NCI-H1436 (cell line): ENCODE measurements at places on chromosomes 1 and 21.

- no peak for DNase-seq
These were observed 56.5 kb upstream of the MTF2 start for GRCh38 chr1:93022580-93022979.

- peak; percentile 65 for DNase-seq
These were observed at the start of gene PTPRU for GRCh38 chr1:29235955-29236711. TSS of gene PTPRU (plus strand) at chr1:29236522. CDS start at chr1:29236645, 123 bp downstream.

- no peak for DNase-seq
These were observed 712 bp downstream of the RAB13 start for GRCh38 chr1:153985341-153985912.

DNA sequence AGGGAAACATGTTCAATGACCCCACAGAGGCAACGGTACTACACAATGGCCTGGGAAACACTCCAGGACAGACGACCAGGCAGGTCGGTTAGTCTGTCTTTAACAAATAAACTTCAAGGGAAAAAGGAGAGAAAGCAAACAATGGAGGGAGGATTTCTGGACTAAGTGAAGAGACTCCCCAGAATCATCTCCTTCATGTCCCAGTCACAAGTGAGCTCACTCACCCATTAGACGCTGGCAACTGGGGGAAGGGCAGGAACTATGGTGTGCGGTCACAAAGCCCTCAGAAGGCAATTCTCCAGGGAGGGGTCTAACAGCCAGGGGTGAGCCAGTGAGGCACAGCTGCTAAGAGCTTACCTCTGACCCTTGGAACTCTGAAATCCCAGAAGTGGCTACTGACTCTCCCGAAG, 55.7 kb upstream of the NADK start:
- no peak for DNase-seq

GRCh38 chr1:23718482-23718881, 24.8 kb upstream of the ELOA start:
- DNase-seq = peak; percentile 13

GRCh38 chr1:242813490-242814091, 289.1 kb upstream of the PLD5 start:
- DNase-seq = no peak

DNA sequence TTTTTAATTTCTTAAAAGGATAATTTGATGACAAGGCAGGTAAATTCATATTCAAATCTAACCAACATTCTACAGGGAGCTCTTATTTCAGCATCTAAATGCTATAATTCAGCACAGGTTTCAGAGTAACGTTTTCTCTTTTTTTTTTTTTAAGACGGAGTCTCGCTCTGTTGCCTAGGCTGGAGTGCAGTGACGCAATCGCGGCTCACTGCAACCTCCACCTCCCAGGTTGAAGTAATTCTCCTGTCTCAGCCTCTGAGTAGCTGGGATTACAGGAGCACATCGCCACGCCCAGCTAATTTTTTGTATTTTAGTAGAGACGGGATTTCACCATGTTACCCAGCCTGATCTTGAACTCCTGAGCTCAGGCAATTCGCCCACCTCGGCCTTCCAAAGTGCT, 66.5 kb downstream of the EIF4G3 start:
- no peak for DNase-seq

GRCh38 chr1:7262611-7263010, 477.4 kb downstream of the CAMTA1 start:
- peak; percentile 49 for DNase-seq

- no peak for DNase-seq
These were observed 81.0 kb upstream of the ETV3 start for GRCh38 chr1:157219182-157219581.

GRCh38 chr1:212315907-212316306, 30.7 kb downstream of the PPP2R5A start:
- DNase-seq = no peak

DNA sequence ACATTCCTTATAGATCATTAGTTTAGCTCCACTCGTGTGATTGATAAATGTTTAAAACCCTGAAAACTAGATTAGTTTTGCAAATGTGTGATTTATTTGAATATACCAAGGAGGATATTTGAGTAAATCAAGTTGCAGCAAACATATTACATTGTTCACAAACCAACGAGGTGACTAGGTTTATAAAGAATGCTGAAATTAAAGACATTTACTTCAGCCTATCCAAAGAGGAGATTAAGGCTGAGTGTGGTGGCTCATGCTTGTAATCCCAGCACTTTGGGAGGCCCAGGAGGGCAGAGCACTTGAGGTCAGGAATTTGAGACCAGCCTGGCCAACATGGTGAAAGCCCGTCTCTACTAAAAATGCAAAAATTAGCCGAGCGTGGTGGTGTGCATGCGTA, 34.1 kb downstream of the VTCN1 start:
- DNase-seq = no peak

DNA sequence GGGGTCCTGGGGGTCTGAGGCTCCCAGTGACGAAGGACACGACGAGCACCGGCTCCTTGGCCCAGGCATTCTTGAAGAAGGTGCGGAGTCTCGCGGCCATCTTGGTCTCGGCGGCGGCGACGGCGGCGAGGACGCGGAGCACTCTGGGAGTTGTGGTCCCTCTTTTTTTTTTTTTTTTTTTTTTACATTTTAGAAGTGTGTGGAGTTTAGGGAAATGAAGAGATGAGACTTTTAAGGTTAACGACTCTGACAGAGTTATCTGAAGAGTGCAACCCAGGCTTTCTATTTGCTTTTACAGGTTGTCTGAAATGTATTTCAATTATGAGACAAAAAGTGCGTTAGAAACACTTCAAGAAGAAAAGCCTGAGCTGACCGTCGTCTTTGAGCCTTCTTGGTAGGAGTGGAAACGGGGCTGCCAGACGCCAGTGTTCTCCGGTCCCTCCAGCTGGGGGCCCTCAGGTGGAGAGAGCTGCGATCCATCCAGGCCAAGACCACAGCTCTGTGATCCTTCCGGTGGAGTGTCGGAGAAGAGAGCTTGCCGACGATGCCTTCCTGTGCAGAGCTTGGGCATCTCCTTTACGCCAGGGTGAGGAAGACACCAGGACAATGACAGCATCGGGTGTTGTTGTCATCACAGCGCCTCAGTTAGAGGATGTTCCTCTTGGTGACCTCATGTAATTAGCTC, 9.7 kb downstream of the OR2B11 start:
- DNase-seq = no peak

DNA sequence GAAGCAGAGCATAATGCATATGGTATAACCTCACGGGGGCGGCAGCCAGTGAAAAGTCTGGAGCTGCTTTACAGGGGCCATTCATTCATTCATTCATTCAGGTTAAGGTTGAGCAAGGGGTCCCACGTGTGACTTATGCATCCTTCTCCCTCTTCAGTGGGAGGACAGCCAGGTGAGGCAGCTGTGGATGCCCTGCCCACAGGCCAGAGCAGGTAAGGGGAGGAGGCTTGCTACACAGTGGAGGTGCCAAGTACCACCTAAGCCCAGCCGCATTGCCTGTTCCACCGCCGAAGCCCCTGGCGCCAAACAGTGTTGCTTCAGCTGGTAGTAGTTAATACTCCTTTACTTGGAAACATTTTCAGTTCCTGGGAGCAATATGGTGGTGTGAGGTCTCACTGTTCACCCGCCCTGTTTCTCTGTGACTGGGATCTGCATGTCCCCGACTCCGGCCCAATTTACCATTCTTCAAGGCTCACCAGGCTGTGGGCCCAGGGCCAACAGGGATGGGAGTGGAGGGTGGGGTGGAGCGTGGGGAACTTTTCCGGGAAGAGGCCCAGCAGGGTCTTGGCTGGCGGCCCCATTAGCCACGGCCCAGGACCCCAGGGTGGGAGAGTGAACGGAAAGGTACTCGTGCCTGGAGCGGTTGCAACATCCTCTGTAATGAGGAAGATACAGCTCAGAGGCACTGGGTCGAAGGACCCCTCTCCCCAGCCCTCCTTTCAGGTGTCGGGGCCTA, 722 bp upstream of the PODN start:
- DNase-seq = no peak

DNA sequence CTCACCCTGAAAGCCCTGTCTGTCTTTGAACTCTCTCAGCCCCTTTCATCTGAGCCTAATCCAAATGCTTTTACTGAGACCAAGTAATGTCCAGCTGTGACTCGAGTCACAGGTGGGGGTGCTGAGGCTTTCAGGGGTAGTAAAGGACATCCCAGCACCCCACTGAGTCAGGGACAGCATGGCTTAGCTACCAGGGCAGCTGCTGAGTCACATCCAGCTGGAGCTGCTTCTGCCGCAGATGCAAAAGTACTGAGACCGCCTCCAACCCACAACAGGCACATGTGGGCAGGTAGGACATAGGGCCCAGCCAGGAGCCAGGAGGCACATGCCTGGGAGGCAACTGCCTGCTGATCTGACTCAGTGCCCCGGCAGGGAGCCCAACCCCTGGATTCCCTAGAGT, 6.7 kb upstream of the VSIG8 start:
- DNase-seq = no peak

GRCh38 chr1:14494911-14495310, 103.6 kb upstream of the KAZN start:
- DNase-seq = no peak

DNA sequence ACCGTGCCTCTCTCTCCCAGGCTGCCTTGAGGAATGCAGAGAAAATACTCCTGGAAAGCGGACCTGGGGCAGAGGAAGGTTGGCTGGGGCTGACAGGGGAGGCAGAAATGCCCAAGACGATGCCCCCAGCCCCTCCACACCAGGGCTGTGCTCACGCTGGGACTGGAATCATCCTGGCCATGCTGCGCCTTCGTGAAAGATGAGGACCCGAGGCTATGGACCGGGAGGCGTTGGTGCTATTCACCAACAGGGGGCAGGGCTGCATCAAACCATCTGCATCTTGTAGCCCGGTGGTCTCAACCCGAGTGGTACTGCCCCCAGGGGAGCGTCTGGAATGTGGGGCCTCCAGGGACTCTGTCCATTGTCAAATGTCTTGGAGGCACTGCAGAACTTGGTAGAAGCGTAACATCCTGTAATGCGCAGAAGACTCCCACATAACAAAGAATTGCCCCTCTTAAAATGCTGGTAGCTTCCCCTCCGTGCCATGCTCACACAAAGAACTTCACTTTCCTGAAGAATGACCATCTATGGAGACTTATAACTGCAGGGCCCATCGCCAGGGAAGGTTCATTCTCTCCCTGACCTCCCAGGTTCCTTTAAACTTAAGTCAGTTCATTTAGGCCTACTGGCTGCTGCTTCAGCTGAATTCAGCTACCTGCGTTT, 251.2 kb downstream of the RRAGC start:
- DNase-seq = peak; percentile 39

DNA sequence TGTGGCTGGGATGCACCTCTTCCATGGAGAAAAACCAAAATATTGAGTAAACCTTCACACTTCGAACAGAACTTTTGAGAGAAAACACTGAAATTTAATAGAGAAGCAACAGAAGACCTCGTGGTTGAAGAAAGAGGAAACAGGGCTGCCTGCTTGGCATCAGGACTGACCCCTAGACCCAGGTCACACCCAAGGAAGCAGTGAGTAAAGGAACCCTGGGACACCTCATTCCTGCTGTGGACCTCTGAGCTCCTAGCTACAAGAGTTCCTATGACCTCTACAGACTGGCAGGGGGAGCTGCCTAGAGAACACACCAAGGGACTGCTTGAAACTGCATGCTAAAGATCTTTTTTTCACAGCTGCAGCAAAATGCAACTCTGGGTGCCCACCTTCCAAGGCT, 67.8 kb downstream of the FASLG start:
- DNase-seq = no peak

- DNase-seq = no peak
These were observed 31.5 kb downstream of the TRAPPC10 start for GRCh38 chr21:44043613-44044012.

DNA sequence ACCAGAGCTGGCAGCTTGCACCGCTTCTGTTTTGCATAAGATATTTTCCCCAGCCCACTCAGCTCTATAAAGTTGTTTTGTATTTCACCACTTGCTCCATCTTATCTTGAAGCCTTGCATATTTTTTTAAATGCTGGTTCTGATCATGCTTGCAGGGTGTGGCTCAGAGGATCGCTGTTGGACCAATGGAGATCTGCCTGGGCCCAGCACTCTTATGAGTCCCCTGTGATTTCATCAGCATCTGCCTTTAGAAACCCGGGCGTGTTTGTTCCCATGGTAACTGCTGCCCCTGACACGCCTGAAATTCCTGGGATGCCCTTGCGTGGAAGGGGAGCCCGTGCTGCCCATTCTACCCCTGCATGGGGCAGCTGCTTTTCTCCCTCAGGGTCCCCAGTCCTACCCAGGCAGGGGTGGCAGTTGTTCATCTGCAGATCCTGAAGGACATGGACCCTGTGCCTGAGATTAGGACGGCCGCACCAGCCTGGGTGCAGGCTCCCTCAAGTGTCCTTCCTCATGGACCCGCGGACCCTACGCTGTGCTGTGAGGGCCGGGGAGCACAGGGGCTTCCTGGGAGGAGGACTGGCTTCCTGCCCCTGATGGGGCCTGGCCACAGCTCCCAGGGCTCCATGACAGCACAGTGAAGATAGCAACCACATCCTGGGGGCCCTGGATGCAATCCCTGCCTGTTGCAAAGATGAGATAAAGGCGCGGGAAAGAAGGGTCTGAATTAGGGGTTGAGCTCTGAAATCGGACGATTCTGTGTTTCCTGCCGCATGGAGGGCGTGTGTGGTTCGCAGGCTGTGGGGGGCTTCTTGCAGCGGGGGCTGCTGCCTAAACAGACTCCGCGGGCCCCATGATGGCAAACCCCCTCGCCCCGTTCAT, 226.5 kb downstream of the SDCCAG8 start:
- no peak for DNase-seq

DNA sequence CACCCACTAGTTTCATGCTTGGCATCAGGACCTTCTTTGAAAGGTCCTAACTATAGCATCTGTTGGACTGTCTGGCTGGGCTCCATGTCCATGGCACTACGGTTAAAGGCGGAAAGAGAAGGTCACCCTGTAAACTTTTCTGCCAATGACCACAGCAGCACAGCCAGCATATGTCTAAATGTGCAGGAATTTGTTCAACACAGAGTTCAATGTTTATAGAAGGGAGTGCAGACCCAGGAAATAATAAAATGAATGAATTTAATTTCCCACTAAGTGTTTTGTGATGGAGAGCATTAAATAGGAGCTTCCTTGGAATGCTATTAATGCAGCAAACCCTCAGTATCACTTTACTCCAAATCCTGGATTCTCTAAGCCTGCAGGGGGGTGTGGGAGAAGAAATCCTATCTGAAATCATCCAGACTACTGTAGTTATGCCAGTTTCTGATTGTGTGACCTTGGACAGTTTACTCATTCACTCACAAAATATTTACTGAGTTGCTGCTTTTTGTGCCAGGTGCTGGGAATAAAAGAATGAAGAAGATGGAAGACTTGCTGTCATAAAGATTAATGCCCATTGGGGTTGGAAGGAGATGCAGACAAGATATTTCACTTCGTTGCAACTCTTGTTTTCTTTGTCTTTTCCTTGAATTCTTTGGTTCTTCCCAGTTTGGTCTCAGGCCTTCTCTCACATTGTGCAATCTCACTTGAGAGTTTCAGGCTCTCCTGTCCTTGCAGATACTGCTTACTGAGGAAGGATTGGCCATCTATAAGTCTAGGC, 195.0 kb downstream of the ROR1 start:
- no peak for DNase-seq

DNA sequence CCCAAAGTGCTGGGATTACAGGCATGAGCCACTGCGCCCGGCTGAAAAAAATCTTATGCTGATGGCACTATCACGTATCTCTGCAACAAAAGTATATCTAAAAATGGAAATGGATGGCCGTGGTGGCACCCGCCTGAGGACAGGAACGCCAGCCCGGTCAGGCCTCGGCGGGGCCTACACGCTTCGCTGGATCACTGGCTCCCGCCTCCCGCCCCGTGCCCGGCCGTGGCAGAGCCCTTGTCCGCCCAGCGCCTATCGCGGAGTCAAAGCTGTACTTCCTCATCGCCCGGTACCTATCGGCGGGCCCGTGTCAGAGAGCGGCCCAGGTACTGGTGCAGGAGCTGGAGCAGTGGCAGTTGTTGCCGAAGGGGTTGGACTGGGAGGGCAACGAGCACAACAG, 28.8 kb upstream of the PDPN start:
- no peak for DNase-seq

GRCh38 chr1:180939711-180940103, 27.0 kb downstream of the KIAA1614 start:
- DNase-seq = no peak
